ENCODE measurements at places on chromosomes 5 and 9. TPM values are rescaled to one million over a fixed set of nuclear protein-coding genes. Genes with fewer than 3 reads are reported as not detected.
A peak's percentile ranks its signal among the peaks of the same experiment; 100 is the strongest.

DNA sequence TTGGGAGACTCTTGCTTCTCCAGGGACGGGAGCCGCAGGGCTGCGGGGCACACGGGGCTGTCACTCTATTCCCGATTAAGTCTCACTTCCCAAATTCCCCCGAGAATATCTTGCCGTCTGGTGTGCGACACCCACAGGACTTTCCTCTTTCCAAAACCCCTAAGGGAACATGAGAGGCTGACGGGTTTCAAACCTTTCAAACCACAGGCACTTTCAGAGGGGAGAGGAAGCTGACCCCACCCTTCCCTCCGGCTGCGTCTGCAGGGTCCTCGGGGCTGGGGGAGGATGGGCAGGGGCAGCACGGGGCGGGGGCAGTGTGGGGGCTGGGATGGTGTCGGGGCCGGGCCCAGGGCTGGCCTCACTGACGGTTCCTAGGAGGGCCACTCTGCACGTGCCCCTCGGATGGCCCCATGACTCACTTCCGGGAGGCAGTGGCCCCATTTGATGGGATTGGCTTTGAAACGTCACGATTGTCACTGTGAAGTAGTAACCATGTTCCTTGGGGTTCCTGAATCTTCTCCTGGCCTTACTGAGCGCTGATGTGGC is 38.2 kb downstream of the SLC9A3 start:
- peak; percentile 43 for DNase-seq
- peaks cover 6% of the 10 kb centered on the region for H3K4me1 ChIP-seq
- no peaks in the 10 kb centered on the region for H3K36me3 ChIP-seq
- H3K4me3 ChIP-seq: no peak overlapping the region
- H3K27me3 ChIP-seq: peaks cover 4% of the 10 kb centered on the region
- H3K27ac ChIP-seq: no peak overlapping the region

DNA sequence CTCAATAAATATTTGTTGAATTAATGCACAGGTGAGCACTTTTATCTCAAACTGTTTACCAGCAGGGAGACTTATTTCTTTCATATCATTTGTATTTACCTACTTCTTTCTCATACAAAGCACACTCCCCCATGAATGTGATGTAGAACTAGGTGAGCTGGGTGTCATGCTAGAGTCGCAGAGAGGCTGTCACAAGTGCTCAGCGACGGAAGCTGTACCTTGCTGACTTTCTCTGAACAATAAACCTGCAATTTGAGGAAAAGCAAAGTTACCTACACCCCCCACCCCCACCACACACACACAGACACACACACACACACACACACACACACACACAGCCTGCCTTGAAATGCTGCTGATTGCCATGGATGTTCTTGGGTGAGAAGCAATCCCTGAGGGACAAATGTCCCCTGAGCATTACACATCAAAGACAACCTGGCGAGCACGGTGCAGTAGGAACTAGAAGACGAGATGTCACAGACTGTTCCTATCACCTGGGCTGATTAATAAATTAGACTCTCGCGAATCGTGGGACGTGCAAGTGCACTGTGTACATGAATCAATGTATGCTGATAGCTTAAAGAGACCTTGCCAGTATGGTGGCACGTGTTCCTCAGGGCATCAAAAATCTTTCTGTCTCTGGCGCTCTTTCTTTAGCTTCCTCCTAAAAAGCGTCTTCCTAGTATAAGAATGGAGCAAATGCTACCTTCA is 66.1 kb downstream of the BRINP1 start:
- no peaks in the 10 kb centered on the region for H3K4me1 ChIP-seq
- no peak overlapping the region for H3K4me3 ChIP-seq
- no peak for DNase-seq
- no peak overlapping the region for H3K27ac ChIP-seq
- no peaks in the 10 kb centered on the region for H3K36me3 ChIP-seq

- H3K36me3 ChIP-seq: no peaks in the 10 kb centered on the region
- H3K27ac ChIP-seq: no peak overlapping the region
- no peaks in the 10 kb centered on the region for H3K27me3 ChIP-seq
These were observed 43.6 kb downstream of the BASP1 start for GRCh38 chr5:17261075-17261474.

GRCh38 chr9:16309469-16310271 is 560.8 kb downstream of the BNC2 start:
- DNase-seq: no peak
- no peaks in the 10 kb centered on the region for H3K4me1 ChIP-seq
- H3K27ac ChIP-seq: no peak overlapping the region
- H3K27me3 ChIP-seq: no peaks in the 10 kb centered on the region
- no peaks in the 10 kb centered on the region for H3K36me3 ChIP-seq

Gene GPX8
- total RNA-seq: not detected

Gene PCDHB12
- not detected for total RNA-seq

Gene PTGR1
- 3.9 TPM for total RNA-seq

Gene WDR38
- not detected for total RNA-seq
